ENCODE measurements at places on chromosomes 11 and 22.

GRCh38 chr11:18203723-18204122, 31.1 kb downstream of the MRGPRX4 start:
- no peak for DNase-seq

GRCh38 chr11:17533778-17534415, 10.3 kb downstream of the USH1C start:
- no peak for DNase-seq

- DNase-seq, result no peak
Measured at GRCh38 chr11:59698506-59698905, 15.1 kb downstream of the OR10V1 start.

DNA sequence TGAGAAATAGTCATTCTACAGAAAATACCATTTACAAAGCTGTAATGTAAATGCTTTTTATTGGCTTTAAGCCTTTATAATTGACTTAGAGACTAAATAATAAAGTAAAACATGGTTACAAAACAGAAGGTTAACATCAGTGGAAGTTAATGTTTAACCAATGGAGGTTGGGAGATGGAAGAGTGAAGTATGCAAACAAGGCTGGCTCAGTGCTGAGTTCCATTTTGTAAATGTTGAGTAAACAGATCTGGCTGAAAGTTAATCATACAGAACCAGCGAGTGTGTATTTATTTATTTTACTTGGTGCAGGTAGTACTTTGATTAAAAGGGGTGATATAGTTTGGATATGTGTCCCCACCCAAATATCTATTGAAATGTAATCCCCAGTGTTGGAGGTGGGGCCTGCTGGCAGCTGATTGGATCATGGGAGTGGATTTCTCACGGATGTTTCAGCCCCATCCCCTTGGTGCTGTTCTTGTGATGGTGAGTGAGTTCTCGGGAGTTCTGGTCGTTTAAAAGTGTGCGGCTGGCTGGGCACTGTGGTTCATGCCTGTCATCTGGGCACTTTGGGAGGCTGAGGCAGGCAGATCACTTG, 827.4 kb downstream of the OPCML start:
- DNase-seq, result no peak

DNA sequence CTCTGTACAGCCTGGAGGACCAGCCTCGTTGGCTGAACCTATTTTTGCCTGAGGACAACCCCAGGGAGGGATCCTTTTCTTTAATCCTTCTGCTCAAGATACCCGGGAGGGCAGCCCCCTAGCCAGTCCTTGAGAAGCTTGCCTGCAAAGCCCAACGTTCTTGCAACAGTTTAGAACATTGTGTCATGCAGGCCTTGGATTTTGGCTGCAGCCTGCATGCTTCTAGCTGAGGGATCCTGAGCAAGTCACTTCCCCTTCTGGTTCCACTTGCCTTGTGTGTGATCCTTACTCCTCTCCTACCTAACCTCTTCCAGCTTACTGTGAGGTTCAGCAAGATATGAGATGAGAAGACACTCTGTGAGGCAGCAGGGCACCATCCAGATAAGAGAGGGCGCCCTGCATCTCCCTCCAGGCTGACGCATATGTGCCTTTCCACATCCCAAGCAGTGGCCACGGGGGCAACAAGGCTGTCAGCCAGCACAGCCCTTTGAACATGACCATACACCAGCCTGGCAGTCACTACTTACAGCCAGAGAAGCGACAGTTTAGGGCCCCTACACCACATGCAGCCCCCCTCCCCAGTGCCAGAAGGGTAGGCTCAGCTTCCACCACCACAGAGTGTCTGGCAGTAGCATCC, 76.1 kb downstream of the C11orf58 start:
- DNase-seq, result no peak

- no peak for DNase-seq
Measured at GRCh38 chr11:7642747-7643146, 30.6 kb downstream of the CYB5R2 start.

DNA sequence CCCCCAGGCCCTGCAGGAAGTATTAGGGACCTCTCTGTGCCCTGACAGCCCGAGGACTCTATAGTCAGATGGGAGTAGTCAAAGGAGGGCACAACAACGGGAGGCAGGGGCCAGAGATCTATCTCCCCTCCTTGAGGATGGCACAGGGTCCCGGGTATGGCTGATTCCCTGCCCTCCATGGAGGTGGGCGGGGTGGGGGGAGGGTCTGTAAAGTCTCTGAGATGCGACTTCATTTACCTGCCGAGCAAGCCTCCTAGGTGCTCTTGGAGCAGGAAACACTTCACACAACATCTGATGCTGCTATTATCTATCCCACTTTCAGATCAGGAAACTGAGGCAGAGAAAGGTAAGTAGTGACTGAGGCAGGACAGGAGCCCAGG, 769 bp upstream of the CDC42EP1 start:
- DNase-seq, result no peak
